ENCODE measurements at places on chromosomes 4 and X. TPM values are rescaled to one million over a fixed set of nuclear protein-coding genes. Genes with fewer than 3 reads are reported as not detected.

GRCh38 chr4:61200187-61200915 lies at the start of gene ADGRL3:
TSS of gene ADGRL3 (plus strand) at chr4:61200326.
- peak; percentile 95 for DNase-seq

GRCh38 chr4:212438-213188 lies 88.3 kb downstream of the ZNF718 start:
- peak; percentile 6 for DNase-seq

- DNase-seq: no peak
Measured at GRCh38 chr4:57124145-57124544, 14.0 kb upstream of the IGFBP7 start.

C4orf50 gene
- total RNA-seq: 0.32 TPM

NR3C2 gene
- 0.73 TPM for total RNA-seq

CT47A7 gene
- not detected for total RNA-seq

LRP2BP gene
- total RNA-seq: 1.3 TPM

All from neural progenitor cell (in vitro differentiated cells).